Cerebellar cortex (tissue), 1 donor: ENCODE measurements at places on chromosomes 5 and 9.

- no peak for DNase-seq
Measured at GRCh38 chr9:93068956-93069355, 10.5 kb downstream of the SUSD3 start.

GRCh38 chr5:6356578-6357164 lies 21.7 kb downstream of the MED10 start:
- no peak for DNase-seq

DNA sequence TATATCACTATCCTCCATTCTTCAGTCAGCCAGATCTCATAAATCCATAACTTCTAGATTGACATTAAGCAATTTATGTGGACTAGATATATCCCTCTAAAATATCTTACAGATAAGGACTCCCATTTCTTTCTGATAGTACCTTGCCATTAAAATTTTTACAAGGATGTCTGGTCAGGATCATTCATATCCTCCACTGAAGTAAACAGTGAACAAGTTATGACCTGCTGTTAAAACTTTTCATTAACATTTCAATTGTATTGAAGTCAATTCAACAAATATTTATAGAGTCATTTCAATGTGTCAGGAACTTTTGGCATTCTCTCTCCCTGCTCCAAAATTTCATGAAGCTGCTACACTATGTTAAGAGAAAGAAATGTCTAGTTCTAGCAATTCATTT lies 1159.6 kb downstream of the CDH12 start:
- DNase-seq: no peak

DNA sequence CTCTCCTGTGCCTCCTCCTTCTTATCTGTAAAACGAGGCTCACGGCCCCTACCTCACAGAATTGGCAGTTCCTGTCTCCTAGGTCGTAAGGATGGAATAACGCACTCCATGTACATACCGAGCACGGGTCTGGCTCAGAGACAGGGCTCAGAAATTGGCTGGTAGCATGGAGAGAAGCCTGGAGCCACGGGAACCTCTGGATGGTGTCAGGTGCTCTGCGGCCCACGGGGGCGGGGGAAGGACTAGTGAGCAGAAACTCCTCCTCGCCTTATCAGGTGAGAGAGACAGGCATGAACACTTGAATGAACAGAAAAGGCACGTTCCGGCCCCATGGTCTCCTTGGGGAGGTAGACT lies 15.4 kb upstream of the C5orf47 start:
- peak; percentile 53 for DNase-seq

DNA sequence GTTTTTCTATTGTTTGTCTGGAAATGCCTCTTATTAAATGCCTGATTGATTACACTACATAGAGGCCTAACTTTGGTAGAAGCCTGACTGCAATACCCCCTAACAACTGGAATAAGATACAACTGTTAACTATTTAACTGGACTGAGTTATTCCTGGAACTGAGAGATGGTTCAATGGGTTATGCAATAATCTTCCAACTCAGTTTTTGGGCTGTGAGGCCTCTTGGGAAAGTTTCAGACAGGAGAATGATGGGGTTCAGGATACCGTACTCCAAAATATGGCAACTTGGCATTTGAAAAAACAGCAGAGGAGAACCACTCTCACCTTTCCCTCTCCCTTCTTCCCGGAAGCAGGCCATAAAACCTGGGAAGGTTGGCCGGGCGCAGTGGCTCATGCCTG lies 19.2 kb upstream of the PCDH1 start:
- DNase-seq: no peak

- DNase-seq: no peak
Measured at GRCh38 chr5:102916109-102916508, 161.0 kb downstream of the PAM start.
